ENCODE measurements at places on chromosomes 3 and 15. TPM values are rescaled to one million over a fixed set of nuclear protein-coding genes. Genes with fewer than 3 reads are reported as not detected.

The GP5 gene
- total RNA-seq, result not detected

The CADPS gene
- total RNA-seq, result not detected

The OGG1 gene
- total RNA-seq, result 26.8 TPM

The NAALADL2 gene
- total RNA-seq, result 0.23 TPM

The DHFR2 gene
- total RNA-seq, result 2.2 TPM

The GOLGA8S gene
- not detected for total RNA-seq

The TBC1D21 gene
- not detected for total RNA-seq

The ANKUB1 gene
- 0.31 TPM for total RNA-seq

The FBLN2 gene
- 0.86 TPM for total RNA-seq

The ZNF770 gene
- total RNA-seq, result 16.1 TPM

The RGMA gene
- 0.55 TPM for total RNA-seq

The PAQR9 gene
- total RNA-seq, result not detected

The ROPN1 gene
- total RNA-seq, result not detected

The KATNBL1 gene
- total RNA-seq, result 57.3 TPM

The GRK7 gene
- not detected for total RNA-seq

The SERPINI2 gene
- total RNA-seq, result not detected

The LDHAL6B gene
- total RNA-seq, result not detected

The GOLGA6L22 gene
- not detected for total RNA-seq

The BTLA gene
- total RNA-seq, result not detected

The CHRM5 gene
- total RNA-seq, result not detected

The ZNF660 gene
- 0.72 TPM for total RNA-seq

The KCNAB1 gene
- not detected for total RNA-seq

The SNURF gene
- 11.9 TPM for total RNA-seq

The CATSPER2 gene
- 0.78 TPM for total RNA-seq

The CNTN4 gene
- not detected for total RNA-seq

The CLDN1 gene
- 6.2 TPM for total RNA-seq

The LIPC gene
- not detected for total RNA-seq

The POLQ gene
- total RNA-seq, result 2.3 TPM

The CPNE9 gene
- not detected for total RNA-seq

The CERS3 gene
- total RNA-seq, result 10.7 TPM

The LINGO1 gene
- total RNA-seq, result not detected

The SKIC8 gene
- total RNA-seq, result 83.6 TPM

The CACNA2D3 gene
- not detected for total RNA-seq

The NECTIN3 gene
- total RNA-seq, result 3.4 TPM

The GOLGA8Q gene
- total RNA-seq, result 1.2 TPM

The TGM5 gene
- 0.16 TPM for total RNA-seq

The STRA6 gene
- total RNA-seq, result not detected

The SLC22A13 gene
- total RNA-seq, result not detected

The P3H2 gene
- 76.2 TPM for total RNA-seq

The CCR8 gene
- not detected for total RNA-seq

The CIP2A gene
- 9.2 TPM for total RNA-seq

The IL12A gene
- total RNA-seq, result 0.42 TPM

The CD276 gene
- 194 TPM for total RNA-seq

The ROBO1 gene
- total RNA-seq, result 16.6 TPM

The GOLGA8J gene
- not detected for total RNA-seq

The CFAP100 gene
- not detected for total RNA-seq

The ITIH1 gene
- not detected for total RNA-seq

The LRRC31 gene
- not detected for total RNA-seq

The CCR3 gene
- total RNA-seq, result not detected
